ENCODE measurements at places on chromosomes 11 and 22.

DNA sequence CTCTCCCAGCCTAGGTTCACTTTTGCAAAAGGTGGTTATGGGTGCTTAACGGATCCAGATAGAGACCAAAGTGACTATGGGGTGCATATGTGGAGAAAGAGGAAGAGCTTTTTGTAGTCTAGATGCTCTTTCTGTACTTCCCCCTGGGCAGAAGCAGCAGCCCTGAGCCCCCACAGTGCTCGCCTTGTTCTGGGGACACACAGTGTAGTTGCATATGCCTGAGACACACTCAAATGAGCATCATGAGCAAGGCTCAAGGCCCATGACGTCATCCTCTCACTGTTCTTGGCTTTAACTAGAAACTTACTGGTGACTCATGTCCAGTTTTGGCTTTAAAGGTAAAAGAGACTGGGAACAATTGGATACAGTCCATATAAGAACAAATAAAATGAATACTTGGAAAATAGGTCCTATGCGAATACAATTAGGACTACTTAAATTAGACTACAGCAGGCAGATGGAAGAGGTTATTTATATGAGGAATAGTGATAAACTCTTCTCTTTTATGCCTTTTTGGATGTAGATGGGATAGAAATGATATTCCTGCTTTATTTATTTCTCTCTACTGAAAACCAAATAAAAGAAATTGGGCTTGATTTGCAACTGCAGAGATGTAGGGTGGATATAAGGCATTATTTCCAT, 20.1 kb upstream of the PEX26 start:
- DNase-seq, result no peak

DNA sequence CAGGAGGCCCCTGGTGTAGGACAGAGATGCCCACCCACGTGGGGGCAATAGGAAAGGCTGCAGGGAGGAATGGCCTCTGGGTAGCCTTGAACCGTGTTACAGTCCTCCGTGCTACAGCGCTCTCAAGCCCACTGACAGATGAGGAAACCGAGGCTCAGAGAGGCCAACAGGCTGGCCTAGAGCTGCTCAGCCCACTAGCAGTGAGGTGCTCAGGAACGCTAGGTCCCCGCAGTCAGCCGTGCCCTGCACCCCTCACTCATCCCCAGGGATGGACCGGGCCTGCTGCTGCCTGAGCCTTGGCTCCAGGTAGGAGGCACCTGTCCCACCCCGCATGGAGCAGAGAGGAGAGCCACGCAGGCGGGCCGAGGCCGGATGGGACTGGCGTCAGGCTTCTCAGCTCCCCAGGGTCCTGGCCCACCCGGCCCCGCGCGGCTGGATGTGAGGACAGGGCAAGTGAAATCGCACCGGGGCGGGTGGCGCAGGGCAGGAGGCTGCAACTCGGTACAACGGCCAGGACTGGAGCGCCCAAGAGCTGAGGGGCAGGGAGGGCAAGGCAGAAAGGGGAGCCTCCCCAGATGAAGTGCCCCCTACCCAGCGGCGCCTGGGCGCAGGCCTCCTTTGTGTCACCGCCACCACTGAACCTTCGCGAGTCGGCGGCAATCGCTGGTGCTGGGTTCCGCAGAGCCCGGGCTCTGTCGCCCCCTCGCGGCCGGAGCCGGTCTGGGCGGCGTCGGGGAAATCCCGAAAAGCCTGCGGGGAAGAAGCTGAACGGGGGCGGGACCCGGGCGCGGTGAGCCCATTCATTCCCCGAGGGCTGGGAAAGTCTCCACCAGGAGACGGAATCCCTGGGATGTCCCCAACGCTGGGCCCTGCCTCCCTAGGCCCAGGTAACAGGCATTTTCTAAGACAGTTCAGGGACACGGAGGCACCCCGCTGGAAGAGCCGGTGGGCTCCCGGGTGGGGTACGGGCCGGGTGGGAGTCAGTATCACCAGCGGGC, 8.4 kb upstream of the SLC2A11 start:
- DNase-seq, result peak; percentile 78

- DNase-seq, result no peak
Observed at GRCh38 chr22:38431266-38432010, 23.6 kb downstream of the KCNJ4 start.

DNA sequence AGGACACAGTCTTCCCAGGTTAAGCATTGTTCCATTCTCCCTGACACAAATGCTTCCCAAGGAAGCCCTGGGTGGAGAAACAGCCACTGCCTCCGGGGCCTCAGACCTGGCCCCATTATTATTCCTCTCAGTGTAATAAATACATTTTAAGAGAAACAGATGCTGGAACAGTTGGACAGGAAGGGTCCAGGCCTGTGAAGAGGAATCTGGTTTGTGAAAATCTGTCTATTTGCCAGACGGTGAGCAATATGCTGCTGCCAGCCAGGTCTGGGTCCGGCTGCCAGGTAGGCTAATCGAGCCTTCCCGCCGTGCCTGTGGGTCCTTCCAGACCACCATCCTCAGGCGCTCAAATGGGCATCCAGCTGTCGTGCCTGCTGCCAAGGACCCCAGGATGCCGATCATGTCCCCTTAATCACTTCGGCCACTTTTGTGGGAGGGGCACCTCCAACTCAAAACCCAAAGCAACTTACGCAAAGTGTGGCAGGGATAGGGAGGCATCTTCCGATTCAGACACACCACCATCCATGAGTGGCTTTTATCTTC, 528.4 kb downstream of the MIAT start:
- no peak for DNase-seq

GRCh38 chr11:65487467-65488272, 11.2 kb upstream of the MALAT1 start:
- DNase-seq, result no peak

- DNase-seq, result no peak
Observed at GRCh38 chr22:20052309-20053259, 27.5 kb upstream of the DGCR8 start.

DNA sequence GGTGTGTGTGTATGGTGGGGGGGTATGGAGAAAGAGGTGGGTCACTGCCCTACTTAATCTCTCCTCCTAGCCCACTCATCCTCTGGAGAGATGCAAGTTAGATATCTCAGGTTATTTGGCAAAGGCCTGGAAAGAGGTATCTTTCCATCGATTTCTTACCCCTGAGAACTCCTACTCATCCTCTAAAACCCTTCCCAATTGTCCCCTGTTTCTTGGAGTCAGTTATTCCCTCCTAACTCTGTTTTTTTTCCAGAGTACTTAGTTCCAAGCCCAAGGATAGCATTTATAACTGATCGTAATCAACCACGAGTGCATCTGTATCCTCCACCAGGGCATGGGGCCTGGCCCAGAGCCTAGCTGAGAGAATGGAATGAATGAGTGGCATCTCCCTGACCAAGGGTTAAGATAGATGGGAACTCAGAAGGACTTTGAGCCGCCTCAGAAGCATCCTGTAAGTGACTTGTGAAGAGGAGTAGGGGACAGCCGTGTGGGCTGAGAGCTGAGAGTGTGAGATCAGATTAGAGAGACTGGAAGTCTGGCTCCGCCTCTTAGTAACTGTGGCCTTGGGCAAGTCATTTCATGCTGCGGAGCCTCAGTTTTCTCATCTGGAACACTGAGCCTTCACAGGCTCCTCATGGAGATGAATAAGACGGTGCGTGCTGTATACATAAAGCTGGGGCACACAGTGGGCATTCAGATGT, 16.2 kb downstream of the CD6 start:
- DNase-seq, result peak; percentile 64
